RPMI7951 (cell line): ENCODE measurements at places on chromosomes 11 and 22.

DNA sequence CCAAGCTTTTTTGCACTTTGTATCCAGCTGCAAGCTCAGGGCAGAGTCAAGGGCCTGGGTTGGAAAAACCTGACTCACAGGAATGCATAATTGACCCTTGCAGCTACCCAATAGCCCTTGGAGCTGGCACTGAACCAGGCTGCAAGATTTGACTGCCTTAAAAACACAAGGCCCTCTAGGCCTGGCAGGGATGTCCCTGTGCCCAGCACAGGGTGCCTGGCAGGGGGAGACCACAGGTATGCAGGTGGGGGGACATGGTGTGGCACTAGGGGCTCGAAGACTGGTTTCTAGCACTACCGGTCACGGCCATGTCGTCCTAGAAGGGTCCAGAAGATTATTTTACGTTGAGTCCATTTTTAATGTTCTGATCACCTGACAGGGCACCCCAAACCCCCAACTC lies 30.2 kb downstream of the SBF1 start:
- DNase-seq, result peak; percentile 54

DNA sequence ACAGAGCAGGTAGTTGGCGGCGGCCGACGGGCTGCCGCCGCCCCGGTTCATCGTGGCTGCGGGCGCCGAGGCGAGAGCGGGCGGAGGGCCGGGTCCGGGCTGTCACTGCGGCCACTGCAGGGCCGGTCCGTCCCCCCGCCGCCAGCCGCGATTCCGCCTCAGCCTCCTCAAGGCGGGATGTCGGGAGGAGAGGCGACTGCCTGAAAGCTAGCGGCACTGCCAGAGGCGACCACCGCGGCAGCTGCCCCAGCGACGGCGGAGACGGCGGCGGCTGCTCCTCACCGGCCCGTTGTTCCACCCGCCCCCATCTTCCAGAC lies 234 bp downstream of the SESN3 start:
- no peak for DNase-seq

DNA sequence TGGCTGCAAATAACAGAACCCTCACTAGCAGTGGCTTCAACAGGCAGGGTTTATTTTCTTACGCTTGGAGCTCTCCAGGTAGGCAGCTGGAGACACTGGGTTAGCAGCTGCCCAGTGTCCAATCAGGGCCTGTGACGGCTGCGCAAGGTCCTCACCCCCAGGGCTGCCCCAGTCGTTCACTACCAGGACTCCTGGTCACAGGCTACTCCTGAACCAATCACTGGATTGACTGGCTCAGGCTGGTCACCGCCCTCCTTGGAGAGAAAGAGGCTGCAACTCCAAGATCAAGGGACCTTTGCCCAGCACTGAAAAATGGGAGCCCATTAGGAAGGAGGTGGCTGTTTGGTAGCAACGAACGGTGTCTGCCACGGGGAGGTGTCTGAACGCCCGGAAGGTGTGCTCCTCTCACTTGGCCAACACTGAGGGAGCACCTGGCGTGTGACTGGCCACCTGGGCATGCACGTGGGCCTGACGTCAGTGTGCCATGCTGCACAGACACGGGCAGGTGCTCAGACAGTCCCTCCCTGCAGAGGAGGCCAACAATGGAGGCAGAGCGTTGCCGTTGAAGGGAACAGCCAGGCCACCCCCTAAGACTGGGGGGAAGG lies 5.1 kb downstream of the ARSA start:
- DNase-seq, result no peak

- no peak for DNase-seq
Observed at GRCh38 chr11:5390210-5390609, 6.6 kb downstream of the OR51M1 start.

DNA sequence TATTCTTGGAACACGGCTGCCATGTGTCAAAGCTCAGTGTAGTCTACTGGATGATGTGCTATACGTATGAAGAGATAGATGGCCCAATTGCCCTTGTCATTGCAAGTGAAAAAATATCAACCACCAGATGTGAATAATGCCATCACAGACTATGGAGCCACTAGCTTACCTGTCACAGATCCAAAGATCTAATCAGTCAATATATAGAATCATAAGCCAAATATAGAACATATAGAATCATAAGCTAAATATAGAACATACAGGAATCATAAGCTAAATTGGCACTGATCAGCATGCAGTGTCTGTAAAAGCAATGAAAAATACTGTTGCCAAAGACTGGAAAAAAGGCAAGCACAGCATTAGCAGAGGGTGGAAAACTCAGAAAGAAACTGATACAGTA lies 1656.9 kb upstream of the RAG2 start:
- no peak for DNase-seq

DNA sequence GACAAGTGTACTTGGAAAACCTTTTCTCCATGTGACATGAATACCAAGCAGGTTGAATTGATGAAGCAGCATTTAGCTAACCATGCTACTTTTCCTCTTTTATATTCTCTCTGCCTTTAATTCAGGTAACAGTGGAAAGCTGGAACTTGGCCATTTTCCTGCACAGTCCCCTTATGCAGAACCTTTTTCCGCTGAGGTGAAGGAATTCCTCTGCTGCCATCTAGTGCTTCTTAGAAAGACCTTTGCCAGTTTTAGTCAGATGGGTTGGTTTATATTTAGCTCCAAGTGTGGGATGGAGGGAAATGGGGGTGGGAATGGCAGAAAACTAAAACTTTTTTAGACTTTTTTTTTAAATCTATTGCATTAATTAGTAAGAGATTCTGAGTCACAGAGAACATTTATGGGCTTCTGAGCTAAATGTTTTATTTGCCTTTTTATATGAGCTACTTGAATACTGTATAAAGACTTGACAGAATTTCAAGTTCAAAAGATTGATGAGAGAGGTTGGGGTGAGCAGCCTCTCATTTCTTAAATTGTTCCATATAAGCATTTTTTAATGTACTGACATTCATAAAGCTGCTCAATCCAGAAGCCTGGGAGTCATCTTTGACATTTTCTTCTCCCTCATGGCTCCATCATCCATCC lies 153.9 kb upstream of the ZC3H12C start:
- peak; percentile 83 for DNase-seq

DNA sequence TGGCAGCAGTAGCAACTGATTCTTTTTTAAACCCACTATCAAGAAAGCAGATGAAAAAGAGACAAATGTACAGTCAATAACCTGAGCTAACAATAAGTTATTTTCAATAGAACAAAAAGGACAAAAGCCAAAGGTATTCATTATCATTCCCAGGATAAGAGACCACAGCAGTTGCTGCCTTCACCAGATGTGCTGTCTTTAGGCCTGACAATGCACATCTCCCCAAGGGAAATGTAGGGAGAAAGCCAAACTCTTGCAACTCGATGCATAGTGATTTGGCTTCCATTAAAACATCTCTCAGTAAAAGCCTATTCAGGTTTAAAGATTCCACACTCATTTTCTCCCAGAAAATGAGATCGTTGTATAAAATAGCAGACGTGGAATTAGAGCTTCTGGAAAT lies 210.7 kb downstream of the METTL15 start:
- no peak for DNase-seq

DNA sequence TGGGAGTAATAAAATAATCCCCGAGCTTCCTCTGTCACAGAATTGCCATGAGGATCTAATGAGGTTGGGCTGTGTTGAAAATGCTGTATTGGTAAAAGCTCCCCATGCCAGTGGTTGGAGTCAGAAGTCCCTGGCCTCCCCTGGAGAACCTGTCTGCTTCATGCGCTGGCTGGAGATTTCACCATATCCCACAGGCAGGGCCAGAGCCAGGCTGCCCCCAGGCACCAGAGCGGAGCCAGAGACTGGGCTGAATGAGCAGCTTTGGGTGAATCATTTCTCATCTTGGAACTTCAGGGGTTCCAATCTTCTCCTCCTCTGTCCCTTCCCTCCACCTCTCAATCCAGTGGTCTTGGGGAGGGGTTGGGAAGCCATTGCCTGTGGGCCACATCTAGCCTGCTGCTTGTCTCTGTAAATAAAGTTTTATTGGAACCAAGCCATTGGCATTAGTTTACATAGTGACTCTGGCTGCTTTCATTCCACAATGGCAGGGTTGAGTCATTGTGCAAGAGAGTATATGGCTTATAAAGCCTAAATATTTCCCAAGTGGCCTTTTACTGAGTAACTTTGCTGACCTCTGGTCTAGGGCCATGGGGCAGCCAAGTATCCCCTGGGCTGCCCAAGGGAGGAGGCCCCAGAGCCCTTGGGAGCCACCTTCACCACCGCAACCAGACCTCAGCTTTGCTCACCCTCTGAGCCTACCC lies 35.2 kb downstream of the LRRC10B start:
- DNase-seq, result peak; percentile 52

- no peak for DNase-seq
Observed at GRCh38 chr22:50697667-50698506, 25.3 kb downstream of the SHANK3 start.

GRCh38 chr22:39392341-39392948 lies 7.1 kb upstream of the TAB1 start:
- DNase-seq, result no peak

GRCh38 chr11:93491973-93492372 lies 51.2 kb downstream of the SMCO4 start:
- no peak for DNase-seq

DNA sequence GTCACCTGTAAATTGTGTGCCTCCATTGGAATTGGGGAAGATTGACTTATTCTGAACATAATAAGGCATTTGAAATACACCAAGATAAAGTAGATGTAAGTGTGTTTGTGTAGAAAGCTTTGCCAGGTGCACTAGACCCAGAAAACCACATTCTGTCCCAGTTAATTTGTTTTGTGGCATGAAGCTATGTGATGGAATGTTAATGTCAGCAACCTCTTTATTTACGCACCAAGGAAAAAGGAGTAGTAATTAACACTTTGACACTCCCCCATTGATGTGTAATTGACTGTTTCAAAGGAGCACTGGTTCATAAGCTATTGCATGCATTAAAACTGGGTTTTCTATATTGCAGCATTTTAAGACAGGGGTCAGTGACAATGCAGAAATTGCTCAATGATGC lies 14.3 kb downstream of the EIF3M start:
- DNase-seq, result no peak

GRCh38 chr22:35913925-35914324 lies 114.7 kb downstream of the RBFOX2 start:
- DNase-seq, result no peak

- DNase-seq, result no peak
Observed at GRCh38 chr22:39405346-39406085, 5.9 kb downstream of the TAB1 start.

GRCh38 chr11:103800406-103801114 lies 235.9 kb upstream of the DDI1 start:
- DNase-seq, result no peak

GRCh38 chr11:75524665-75525432 lies 892 bp downstream of the GDPD5 start:
- peak; percentile 41 for DNase-seq

DNA sequence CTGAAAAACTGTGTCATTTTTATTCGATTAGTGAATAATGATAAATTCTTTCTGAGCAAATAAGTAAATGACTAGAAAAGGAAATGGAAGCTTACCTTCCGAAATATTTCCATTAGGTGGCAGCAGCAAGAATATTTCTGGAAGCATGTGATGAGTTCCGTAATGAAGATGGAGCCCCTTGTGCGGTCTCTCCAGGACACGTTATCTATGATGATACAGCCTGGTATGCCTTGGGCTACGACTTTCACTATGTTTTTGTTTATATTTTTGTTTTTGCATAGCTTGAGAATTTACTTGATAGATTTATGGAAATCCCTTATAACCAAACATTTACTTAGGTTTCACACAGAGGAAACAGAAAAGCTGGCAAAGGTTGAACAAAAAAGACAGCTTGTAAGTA lies 25.7 kb downstream of the CASP5 start:
- peak; percentile 29 for DNase-seq

- DNase-seq, result no peak
Observed at GRCh38 chr11:65424205-65425104, 1.9 kb downstream of the NEAT1 start.
